GM12878 (cell line): ENCODE measurements at places on chromosomes 1 and 21. TPM values are rescaled to one million over a fixed set of nuclear protein-coding genes. Genes with fewer than 3 reads are reported as not detected.

ARTN gene
- total RNA-seq: 1.8 and 2.9 TPM in 2 replicates

TAS1R1 gene
- total RNA-seq: 0.11 TPM in 1 of 2 replicates, not detected in the other

HES2 gene
- 0.32 and 1.0 TPM in 2 replicates for total RNA-seq

CDA gene
- 0.21 TPM in 1 of 2 replicates, not detected in the other for total RNA-seq

OR10J1 gene
- total RNA-seq: not detected in 2 replicates

ZNF678 gene
- 4.4 TPM in 2 replicates for total RNA-seq

C1orf116 gene
- 0.03 and 0.08 TPM in 2 replicates for total RNA-seq

DIO1 gene
- total RNA-seq: not detected in 2 replicates

TRIM67 gene
- not detected in 2 replicates for total RNA-seq

NMNAT2 gene
- 0.45 and 0.69 TPM in 2 replicates for total RNA-seq

HOOK1 gene
- 5.1 and 6.0 TPM in 2 replicates for total RNA-seq

CLCA2 gene
- total RNA-seq: not detected in 2 replicates

LCE1A gene
- total RNA-seq: not detected in 2 replicates

FRRS1 gene
- 10.4 and 10.7 TPM in 2 replicates for total RNA-seq

AVPR1B gene
- total RNA-seq: not detected in 2 replicates

TFAP2E gene
- total RNA-seq: 0.85 and 0.93 TPM in 2 replicates

GJA9 gene
- not detected in 2 replicates for total RNA-seq

CLEC20A gene
- not detected in 2 replicates for total RNA-seq

RYR2 gene
- total RNA-seq: 0.03 TPM in 1 of 2 replicates, not detected in the other

EDARADD gene
- total RNA-seq: 4.8 and 5.8 TPM in 2 replicates

DSTYK gene
- total RNA-seq: 4.7 and 5.5 TPM in 2 replicates

GBP5 gene
- total RNA-seq: 0.44 and 0.56 TPM in 2 replicates

CHD5 gene
- total RNA-seq: 0.19 and 0.49 TPM in 2 replicates

USP21 gene
- total RNA-seq: 23.7 and 28.6 TPM in 2 replicates

CFAP126 gene
- total RNA-seq: not detected in 2 replicates

F13B gene
- not detected in 2 replicates for total RNA-seq

FCRL1 gene
- 0.85 and 0.90 TPM in 2 replicates for total RNA-seq

ACTL8 gene
- not detected in 2 replicates for total RNA-seq

KIF21B gene
- total RNA-seq: 44.4 and 47.7 TPM in 2 replicates

FCRL4 gene
- total RNA-seq: 0.35 and 0.38 TPM in 2 replicates

HSPB7 gene
- 0.21 TPM in 1 of 2 replicates, not detected in the other for total RNA-seq

PTGER3 gene
- total RNA-seq: not detected in 2 replicates

FALEC gene
- total RNA-seq: 0.41 TPM in 1 of 2 replicates, not detected in the other

SPRR5 gene
- total RNA-seq: not detected in 2 replicates

PTPRU gene
- total RNA-seq: 1.5 and 2.5 TPM in 2 replicates

OR6P1 gene
- not detected in 2 replicates for total RNA-seq

PKLR gene
- total RNA-seq: 0.08 and 0.13 TPM in 2 replicates

NECTIN4 gene
- 4.0 and 5.6 TPM in 2 replicates for total RNA-seq

SLC16A4 gene
- total RNA-seq: not detected in 2 replicates
